ENCODE measurements at places on chromosomes 11 and 22. TPM values are rescaled to one million over a fixed set of nuclear protein-coding genes. Genes with fewer than 3 reads are reported as not detected.

The OR52E5 gene
- not detected for polyA plus RNA-seq

- no peak for DNase-seq
These were observed 624 bp upstream of the DNAJB7 start for GRCh38 chr22:40862537-40862936.

The ZDHHC8 gene
- polyA plus RNA-seq, result 28.4 TPM

DNA sequence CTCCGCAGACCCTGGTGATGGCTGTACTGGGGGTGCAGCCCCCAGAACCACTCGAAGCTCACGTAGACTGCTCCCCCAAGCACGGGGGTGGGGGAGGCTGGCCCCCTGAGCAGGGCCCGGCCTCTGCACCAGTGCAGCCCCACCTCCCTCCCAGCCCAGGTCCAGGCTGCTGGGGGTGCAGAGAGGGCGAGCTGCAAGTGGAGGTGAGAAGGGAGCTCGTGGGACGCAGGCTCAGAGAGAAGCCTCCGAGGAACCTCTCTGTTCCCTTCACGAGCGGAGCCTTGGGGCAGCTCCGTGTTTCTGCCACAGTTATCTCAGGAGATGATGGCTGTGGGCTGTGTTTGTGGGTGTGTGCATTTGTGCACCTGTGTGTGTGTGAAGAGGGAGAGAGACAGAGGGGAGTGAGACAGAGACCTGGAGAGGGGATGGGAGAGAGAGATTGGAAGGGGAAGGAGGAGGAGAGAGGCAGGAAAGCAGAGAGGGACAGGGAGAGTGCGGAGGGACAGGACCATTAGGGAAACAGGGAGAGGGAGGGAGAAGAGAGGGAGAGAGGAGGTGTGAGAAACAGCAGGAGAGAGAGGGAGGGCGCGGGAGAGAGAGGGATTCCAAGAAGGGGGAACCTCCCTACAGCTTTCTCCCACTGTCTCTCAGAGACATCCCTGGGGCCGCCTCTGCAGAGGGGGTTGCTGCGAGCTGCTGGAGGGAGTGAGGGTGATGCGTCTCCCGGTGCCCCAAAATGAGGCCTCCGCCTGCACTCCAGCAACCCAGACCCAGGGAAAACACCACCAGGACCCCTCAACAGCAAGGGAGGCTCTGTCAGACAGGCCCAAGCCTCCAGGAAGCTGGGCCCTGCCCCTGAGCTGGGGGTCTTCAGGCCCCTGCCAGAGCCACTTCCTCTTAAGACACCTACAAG lies 1488.6 kb downstream of the BRD1 start:
- no peak for DNase-seq

The THRSP gene
- 0.12 TPM for polyA plus RNA-seq

- DNase-seq, result no peak
These were observed 1479.2 kb downstream of the TBC1D22A start for GRCh38 chr22:48241658-48242057.

- DNase-seq, result peak; percentile 83
These were observed 49.5 kb downstream of the OR4D9 start for GRCh38 chr11:59560702-59561473.

The KCNJ1 gene
- polyA plus RNA-seq, result 0.01 TPM

The MAPK8IP2 gene
- polyA plus RNA-seq, result 0.91 TPM

- peak; percentile 97 for DNase-seq
These were observed 38.6 kb upstream of the LMO2 start for GRCh38 chr11:33930317-33931021.

The CCDC73 gene
- 0.03 TPM for polyA plus RNA-seq

- no peak for DNase-seq
These were observed 70.7 kb downstream of the BMAL1 start for GRCh38 chr11:13348305-13348704.

DNA sequence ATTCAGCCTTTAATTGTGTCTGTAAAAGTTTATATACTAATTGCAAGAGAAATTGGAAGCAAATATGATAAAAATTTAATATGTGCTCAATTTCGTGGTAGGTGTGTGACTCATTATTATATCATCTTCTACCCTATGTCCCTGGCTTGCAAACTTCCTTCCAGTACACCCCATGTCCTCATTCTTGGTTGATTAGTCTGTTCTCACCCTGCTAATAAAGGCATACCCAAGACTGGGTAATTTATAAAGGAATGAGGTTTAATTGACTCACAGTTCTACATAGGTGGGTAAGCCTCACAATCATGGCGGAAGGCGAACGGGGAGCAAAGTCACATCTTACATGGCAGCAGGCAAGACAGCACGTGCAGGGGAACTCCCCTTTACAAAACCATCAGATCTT lies 11.9 kb downstream of the MRGPRX3 start:
- DNase-seq, result no peak

DNA sequence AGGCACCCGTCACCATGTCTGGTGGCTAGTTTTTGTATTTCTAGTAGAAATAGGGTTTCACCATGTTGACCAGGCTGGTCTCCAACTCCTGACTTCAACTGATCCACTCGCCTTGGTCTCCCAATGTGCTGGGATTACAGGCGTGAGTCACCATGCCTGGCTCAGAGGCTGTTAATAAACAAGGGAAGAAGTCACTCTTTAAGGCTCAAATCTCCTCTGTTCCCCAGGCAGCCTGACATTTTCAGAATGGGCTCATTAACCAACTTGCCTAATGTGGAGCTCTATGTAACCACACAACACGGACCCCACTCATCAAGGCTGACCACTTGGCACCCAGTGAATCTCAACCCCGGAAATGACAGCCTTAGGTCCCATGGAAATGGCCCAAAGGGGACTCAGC lies 24.1 kb downstream of the APOL3 start:
- DNase-seq, result no peak

The SPTBN2 gene
- 9.4 TPM for polyA plus RNA-seq

- peak; percentile 60 for DNase-seq
These were observed 122.7 kb upstream of the FAT3 start for GRCh38 chr11:92101920-92102319.

- DNase-seq, result peak; percentile 59
These were observed 197.2 kb upstream of the ANO3 start for GRCh38 chr11:26134481-26135355.
